Activated CD8-positive, alpha-beta T cell treated with anti-CD3 and anti-CD28 coated beads, Interleukin-2, amount 10 ng/mL, durations not matched to agents 7 days and 5 days (primary cell): ENCODE measurements at places on chromosomes 12 and 14. TPM values are rescaled to one million over a fixed set of nuclear protein-coding genes. Genes with fewer than 3 reads are reported as not detected.

- peaks cover 13% of the 10 kb centered on the region for H3K27me3 ChIP-seq
- no peak overlapping the region for H3K27ac ChIP-seq
- no peak for DNase-seq
- no peak overlapping the region for H3K4me3 ChIP-seq
- no peaks in the 10 kb centered on the region for H3K36me3 ChIP-seq
- H3K4me1 ChIP-seq: no peaks in the 10 kb centered on the region
These were observed 46.9 kb downstream of the CYP46A1 start for GRCh38 chr14:99730876-99731546.

DNA sequence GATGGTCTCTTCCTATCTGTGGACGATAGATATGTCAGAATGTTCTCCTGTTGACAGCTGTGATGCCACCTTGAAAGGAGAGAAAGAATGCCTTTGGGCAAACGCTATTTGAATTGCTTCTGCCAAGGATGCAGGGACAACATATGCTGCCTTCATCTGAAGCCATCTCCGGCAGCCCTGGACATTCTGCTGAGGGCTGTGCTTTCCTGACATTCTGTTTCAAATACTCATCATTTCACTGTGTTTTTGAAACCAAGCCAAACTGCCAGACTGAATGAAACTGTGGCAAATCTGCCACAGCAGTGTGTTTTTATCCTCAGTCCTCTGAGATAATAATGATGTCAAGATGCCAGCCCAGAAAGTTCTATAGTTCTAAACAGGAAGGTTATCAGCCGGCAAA is 85.8 kb upstream of the BCAT1 start:
- no peak overlapping the region for H3K4me3 ChIP-seq
- peaks cover 12% of the 10 kb centered on the region for H3K27me3 ChIP-seq
- no peak for DNase-seq

DNA sequence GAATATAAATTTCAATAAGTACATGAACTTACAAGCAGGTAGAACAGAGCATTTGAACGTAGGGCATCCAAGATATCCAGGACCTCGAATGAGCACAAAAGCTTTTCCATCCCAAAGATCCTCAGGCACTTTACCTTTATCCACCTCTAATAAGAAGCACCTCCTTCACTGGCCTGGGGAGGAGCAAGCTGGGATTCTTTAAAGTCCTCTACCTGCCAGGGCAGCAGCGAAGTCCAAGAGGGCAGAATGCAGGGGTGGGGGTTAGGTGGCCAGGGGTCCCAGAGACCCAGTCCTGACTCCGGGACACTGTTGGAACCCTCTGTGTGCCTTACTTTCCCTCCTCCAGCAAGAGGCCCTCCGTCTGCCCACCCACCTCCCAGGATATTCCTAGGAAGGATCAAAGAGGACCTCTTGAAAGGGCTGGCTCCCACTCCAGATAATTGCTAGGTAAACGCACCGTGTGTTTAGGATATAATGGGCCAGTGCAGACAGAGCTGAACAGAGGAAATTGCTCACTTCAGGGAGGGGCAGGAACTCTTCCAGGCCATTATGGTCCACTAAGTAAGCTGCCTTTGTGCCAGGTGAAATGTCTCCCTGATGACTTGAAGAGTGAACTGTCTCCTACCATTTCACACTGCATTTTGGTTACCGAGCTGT is 68.1 kb downstream of the TTC9 start:
- H3K4me1 ChIP-seq: peaks cover 13% of the 10 kb centered on the region
- H3K27ac ChIP-seq: no peak overlapping the region
- no peaks in the 10 kb centered on the region for H3K36me3 ChIP-seq
- H3K4me3 ChIP-seq: no peak overlapping the region

DNA sequence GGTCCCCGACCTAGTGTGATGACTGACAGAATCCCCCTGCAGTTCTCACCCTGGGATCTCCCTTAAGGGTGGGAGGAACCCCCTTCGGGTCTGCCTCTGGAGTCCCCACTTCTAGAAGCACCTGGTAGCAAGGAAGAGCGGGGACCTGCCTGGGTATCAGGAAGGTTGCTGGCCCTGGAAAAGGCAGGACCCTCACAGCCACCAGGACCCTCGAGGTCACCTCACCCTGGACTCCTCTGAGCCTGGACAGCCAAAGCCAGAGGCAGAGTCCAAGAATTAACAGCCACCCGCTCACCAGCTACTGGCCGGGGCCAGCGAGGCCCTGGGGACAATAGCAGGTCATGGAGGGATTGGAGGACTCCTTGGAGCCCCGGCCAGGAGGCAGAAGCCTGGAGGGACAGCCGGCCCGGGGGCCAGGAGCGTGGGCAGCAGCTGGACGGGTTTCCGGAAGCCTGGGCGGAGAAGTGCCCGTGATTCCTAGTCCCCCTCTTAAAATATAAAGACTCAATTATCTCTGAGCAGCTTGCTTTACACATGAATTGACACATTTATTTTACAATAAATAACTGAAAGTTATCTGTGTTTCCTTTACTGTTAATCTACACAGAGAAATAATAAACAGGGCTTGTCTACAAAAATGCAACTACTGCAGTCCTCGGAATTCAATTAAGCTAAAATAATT is 17.5 kb downstream of the BCL11B start:
- H3K27me3 ChIP-seq: no peaks in the 10 kb centered on the region
- peak overlapping the region; percentile 95 for H3K27ac ChIP-seq
- peaks cover 96% of the 10 kb centered on the region for H3K4me1 ChIP-seq

DNA sequence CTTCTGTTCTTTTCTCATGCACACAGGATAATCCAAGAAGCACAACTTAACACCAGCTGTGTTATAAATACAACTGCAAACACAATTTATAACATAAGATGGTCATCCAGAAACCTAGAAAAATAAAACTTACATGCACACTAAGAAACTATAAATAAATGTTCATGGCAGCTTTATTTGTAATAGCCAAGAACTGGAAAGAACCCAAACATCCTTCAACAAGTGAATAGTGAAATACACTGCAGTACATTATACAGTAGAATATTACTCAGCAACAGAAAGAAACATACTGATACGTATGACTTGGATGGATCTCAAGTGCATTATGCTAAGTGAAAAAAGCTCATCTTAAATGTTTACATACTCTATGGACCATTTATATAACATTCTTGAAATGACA is 132.7 kb downstream of the SPTSSA start:
- H3K27me3 ChIP-seq: no peaks in the 10 kb centered on the region
- H3K4me1 ChIP-seq: peaks cover 8% of the 10 kb centered on the region
- DNase-seq: no peak
- no peak overlapping the region for H3K4me3 ChIP-seq

GRCh38 chr12:12908711-12909110 is 17.3 kb downstream of the GPRC5A start:
- H3K4me3 ChIP-seq: no peak overlapping the region
- peaks cover 21% of the 10 kb centered on the region for H3K4me1 ChIP-seq
- no peaks in the 10 kb centered on the region for H3K36me3 ChIP-seq
- DNase-seq: no peak
- H3K27me3 ChIP-seq: peaks cover 8% of the 10 kb centered on the region
- no peak overlapping the region for H3K27ac ChIP-seq

The LALBA gene
- total RNA-seq: not detected
